ENCODE measurements at places on chromosomes 3 and 15.

GRCh38 chr3:187679638-187680396, 9.6 kb upstream of the SST start:
- DNase-seq, result peak; percentile 74

GRCh38 chr3:168722091-168722490, 626.4 kb upstream of the GOLIM4 start:
- no peak for DNase-seq

- peak; percentile 20 for DNase-seq
These were observed 121.1 kb downstream of the TPRG1 start for GRCh38 chr3:189292667-189293484.

DNA sequence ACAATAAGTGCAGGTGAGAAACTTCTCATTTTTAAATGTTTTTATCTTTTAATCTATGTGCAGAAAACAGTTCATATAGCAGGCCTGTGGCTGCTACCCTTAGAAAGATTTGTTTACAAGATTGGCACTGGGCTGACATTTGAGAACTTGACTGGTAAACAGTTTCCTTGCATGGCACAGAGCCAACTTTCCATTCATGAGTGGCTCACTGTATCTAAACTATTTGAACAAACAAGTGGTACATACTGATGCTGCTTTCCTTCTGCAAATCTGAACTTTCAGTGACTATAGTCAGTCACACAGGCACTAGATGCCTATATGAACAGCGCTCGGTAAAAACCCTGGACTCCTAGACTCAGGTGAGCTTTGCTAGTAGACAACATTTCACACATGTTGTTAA, 6.3 kb upstream of the GTPBP8 start:
- DNase-seq, result no peak

DNA sequence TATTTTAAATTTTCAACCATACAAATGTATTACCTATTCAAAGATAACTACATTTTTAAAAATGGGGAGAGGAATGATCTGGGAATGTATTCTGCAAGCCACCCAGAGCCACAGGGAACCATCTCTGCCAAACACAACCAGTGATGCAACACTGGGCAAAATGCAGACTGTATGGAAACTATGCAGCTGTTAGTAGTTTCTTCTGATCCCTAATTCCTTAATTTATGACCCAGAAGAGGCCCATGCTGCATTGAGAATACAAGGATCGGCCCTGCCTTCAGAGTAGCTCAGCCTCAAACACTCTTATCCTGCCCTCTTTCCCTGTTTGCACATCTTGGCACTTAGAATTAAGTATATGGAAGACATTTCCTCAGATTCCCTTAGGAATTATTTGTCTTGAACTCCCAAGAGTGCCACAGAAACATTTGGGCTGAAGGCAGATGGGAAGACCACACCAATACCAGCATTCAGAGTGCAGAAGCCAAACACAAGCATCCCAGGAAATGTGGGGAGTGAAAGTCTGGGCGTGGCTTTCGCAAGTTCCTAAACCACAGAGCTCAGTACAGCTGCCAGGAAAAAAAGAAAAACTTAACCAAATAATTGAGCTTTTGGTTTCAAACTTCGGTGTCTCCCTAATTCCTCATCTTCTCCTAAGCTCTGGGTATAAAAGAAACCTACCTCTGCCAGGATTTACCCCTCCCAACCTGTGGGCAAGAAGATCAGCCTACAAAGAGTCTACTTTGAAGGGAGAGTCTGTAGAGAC, 5.3 kb downstream of the SNUPN start:
- peak; percentile 90 for DNase-seq

GRCh38 chr3:126731044-126731443, 27.0 kb downstream of the CHCHD6 start:
- DNase-seq, result no peak

DNA sequence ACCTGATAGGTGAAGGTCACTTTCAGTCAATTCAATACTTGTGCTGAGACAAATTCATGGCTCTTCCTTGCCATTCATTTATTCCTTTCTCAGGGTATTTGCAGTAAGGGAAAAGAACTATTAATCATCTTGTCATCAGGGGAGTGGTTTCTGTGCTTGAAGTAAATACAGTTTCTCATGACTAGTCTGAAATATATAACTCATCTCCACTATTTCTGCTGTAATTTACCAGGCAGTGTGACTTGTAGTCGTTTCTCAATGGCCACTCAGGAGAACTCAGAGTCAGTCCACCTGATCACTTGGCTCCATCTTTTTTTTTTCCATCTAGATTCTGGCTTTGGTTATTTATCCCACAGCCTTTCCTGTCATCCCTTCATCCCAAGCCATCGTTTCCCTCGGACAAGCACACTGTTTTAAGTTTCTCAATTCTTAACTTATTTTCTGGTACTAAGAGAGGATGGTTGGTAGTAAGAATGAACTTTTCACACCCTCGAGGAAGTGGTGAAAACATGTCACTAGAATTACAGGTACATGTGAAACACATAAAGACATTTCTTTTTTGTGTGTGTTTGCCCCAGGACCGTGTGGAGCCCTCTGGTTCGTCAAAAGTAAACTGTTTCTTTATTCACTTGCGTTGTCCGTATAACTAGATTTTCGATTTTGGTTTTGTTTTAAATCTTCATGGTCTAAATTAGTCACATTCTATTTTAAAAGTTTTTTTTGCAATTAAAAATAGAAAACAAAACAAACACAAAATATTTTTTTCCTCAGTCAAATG, 620.2 kb downstream of the ZBBX start:
- no peak for DNase-seq

- no peak for DNase-seq
These were observed 597.3 kb downstream of the NAALADL2 start for GRCh38 chr3:175456466-175456865.

DNA sequence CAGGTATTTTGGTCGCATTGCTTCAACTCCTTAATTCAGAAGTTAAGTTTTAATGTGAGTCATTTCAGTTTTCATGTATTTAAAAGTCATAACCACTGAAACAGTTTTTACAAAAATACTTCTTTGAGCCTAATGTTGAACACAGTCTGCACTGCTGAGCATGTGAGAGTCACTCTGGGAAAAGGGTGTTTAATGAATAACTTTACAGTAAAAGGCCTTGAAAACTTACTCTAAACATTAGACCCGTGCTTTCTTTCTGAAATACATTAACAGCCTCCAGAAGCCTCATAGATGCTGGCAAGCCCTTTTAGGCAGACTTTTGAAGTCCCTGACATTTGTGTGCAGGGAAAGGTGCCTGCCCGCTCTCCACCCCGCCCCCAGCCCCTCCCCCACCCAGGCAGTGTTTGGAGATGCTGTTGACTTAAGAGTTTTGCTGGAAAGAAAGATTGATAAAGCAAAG, 68.9 kb upstream of the NR2F2 start:
- DNase-seq, result no peak

GRCh38 chr3:107592073-107592472, 69.3 kb downstream of the BBX start:
- DNase-seq, result no peak

DNA sequence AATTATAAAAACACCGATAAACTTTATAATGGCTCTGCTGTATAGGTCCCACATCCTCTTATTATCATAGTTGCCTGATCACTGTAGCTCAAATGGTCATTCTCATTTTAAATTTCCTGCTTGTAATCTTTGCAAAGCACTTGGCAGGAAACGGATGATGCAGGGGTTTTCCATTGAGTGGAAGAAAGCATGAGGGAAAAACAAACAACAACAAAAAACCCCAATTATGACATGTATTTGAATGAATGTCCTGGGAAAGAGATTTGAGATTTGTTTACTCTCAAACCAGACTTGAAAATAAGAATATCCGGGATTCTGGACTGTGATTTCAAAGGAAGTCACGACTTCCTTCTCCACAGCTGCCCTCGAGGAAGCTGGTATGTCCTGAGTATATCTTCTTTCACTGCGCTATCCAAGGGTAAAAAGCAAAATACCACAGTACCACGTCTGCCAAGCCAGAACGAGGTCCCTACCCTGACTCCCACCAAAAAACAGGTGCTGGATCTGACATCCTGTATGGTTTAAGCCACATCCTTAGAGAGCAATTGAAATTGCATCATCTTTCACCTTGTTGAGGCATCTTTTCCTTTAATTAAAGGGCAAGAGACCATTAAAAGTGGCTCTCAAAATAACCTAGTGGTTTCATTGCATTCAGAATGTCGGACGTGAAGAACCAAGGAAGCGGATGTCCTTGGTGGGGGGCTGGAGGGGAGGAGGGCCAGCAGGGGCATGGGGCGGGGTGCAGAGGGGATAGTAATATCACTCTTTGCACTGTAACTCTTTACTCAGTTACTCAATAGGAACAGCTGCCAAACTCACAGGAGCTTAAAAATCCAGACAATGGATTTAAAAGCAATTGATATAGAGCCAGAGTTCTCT, 13.5 kb upstream of the TIPIN start:
- peak; percentile 22 for DNase-seq

DNA sequence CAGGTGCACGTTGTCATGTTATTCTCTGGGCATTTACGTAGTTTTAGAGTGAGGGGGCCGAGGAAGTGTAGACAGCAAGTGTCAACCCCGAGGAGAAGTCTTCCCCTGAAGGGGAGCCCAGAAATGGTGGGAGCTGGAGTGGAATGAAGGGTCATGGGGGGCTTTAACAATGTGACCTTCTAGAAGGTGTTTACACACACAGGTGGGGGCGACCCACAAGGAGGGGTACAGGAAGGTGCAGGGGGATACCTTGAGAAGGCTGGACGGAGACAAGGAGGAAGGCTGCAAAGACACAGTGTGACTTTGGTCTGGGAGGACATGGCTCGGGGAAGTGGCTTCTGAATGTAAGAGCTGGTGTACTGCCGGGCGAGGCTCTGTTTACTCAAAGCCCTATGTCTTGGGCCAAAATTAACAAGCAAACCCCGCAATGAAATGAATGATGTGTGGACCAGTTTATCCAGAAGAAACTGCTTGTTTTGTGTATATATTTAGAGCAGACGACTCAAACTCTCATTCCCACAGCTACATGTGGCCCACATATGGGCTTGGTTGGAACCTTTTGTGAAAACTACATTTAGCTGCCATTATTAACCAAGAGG, 18.7 kb downstream of the TRPM1 start:
- no peak for DNase-seq

DNA sequence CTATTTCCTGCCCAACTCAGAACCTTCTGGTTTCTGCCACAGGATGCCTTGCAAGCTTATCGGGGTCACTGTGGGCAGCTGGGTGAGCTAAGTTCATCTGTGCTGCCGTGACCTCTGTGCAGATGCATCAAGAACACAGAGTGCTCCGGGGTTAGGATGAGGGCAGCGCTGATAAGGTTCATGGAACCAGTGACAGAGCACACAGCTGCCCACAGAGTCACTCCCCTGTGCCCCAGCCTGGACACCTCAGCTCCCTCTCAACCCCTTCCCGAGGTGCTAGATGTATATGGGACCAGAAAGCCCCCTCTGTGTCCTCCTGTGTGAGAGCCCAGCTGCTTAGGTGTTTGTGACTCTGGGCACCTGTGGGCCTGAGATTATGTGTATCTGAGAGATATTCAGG, 15.8 kb upstream of the ALAS1 start:
- no peak for DNase-seq

- DNase-seq, result peak; percentile 49
These were observed 441.2 kb downstream of the FHIT start for GRCh38 chr3:60809857-60810610.

- peak; percentile 88 for DNase-seq
These were observed at the start of gene CHD2 for GRCh38 chr15:92899948-92900730. Gene CHD2, plus strand, starts transcription at chr15:92900324. Its CDS starts 914 bp downstream, at chr15:92901238.

GRCh38 chr3:162865466-162865865, 1368.9 kb downstream of the OTOL1 start:
- DNase-seq, result no peak

- no peak for DNase-seq
These were observed 83.9 kb downstream of the PPARG start for GRCh38 chr3:12372741-12373280.

- peak; percentile 13 for DNase-seq
These were observed 574 bp downstream of the CHST2 start for GRCh38 chr3:143119974-143120715.

DNA sequence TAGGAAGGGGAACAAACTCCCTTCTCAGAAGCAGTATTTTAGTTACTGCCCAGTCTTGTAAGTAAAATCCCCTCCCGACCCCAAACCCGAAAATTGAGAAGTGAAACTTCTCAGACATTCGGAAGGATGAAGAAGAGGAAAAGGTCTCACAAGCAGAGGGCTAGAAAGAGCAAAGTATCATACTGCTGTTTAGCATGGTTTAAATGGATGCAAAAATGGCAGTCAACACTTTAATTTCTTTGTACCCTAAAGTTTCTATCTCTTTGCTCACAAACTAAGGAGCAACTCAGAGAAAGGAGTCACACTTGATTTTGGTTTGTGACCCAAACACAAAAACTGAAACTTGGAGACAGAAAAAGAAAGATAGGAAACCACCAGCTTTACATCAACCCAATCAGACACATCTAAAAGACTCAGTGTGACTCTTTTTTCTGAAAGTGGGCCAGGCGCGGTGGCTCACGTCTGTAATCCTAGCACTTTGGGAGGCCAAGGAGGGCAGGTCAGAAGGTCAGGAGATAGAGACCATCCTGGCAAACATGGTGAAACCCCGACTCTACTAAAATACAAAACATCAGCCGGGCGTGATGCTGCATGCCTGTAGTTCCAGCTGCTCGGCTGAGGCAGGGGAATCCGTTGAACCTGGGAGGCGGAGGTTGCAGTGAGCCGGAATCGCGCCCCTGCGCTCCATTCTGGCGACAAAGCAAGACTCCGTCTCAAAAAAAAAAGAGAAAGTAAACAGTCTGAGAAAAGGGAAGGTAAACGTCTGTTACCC, 63.2 kb upstream of the ATP11B start:
- no peak for DNase-seq

GRCh38 chr15:78069462-78070029, 8.0 kb downstream of the TBC1D2B start:
- no peak for DNase-seq

- DNase-seq, result peak; percentile 82
These were observed at the start of gene C15orf39 for GRCh38 chr15:75201616-75202250. Gene C15orf39, plus strand, starts transcription at chr15:75201882. Its CDS starts 4,167 bp downstream, at chr15:75206049.

DNA sequence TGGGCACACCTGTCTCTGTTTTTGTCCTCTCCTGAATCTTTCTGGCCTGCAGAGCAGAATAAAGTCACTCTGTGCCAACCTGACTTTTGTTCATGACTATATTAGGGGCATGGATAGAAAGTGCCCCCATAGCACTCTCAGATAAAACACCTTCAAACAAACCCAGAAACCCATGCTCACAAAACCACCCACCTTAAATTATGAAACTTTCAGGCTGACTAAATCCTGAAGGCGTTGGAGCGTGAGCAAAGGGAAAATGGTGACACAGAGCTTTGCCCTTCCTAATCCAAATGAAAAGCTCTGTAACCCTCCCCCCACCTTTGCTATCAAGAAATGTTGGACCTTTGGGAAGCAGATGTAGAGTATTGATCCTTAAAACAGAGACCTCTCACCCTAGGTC, 138.9 kb downstream of the IGF1R start:
- DNase-seq, result no peak
